ENCODE measurements at places on chromosomes 4 and X. TPM values are rescaled to one million over a fixed set of nuclear protein-coding genes. Genes with fewer than 3 reads are reported as not detected.

ZNF157 gene
- total RNA-seq = 0.19 TPM

GC gene
- total RNA-seq = not detected

ATP2B3 gene
- not detected for total RNA-seq

IQCM gene
- total RNA-seq = not detected

CLDN34 gene
- total RNA-seq = not detected

MAGEA12 gene
- total RNA-seq = not detected

TEX28 gene
- total RNA-seq = not detected

MEPE gene
- not detected for total RNA-seq

DGKK gene
- not detected for total RNA-seq

RAI2 gene
- not detected for total RNA-seq

CFAP99 gene
- total RNA-seq = not detected

PPP1R2C gene
- total RNA-seq = not detected

TMPRSS11A gene
- total RNA-seq = not detected

GRIA2 gene
- total RNA-seq = not detected

DGAT2L6 gene
- not detected for total RNA-seq

FAM9B gene
- total RNA-seq = not detected

GRCh38 chr4:42655921-42656678 lies 805 bp downstream of the ATP8A1 start:
- peak; percentile 74 for DNase-seq
- no peaks in the 10 kb centered on the region for H3K27me3 ChIP-seq
- peaks cover 38% of the 10 kb centered on the region for H3K4me1 ChIP-seq

- H3K27me3 ChIP-seq = no peaks in the 10 kb centered on the region
- no peaks in the 10 kb centered on the region for H3K36me3 ChIP-seq
- DNase-seq = no peak
- no peak overlapping the region for H3K4me3 ChIP-seq
- peaks cover under 1% of the 10 kb centered on the region for H3K4me1 ChIP-seq
Observed at GRCh38 chr4:173294444-173294843, 39.7 kb downstream of the HMGB2 start.

DNA sequence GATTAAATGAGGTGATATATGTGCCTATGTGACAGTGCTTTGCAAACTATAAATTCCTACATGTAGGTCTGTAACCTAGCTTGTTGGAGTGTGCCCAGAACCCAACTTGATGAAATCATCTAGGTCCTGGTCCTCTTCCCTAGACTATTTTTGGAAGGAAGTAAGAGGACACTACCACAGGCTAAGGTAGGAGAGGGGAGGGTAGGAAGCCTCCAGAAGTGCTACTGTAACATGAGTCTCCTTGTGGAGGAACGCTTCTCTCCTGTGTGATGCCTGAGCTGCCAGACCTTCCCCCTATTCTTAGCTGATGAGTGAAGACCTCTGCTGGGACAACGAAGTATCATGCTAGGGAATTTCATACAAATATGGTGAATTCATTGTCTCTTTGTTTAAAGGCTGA lies 41.8 kb upstream of the IL21 start:
- no peak for DNase-seq
- peaks cover 4% of the 10 kb centered on the region for H3K27me3 ChIP-seq
- H3K4me3 ChIP-seq = no peak overlapping the region
- peaks cover 3% of the 10 kb centered on the region for H3K36me3 ChIP-seq

GRCh38 chr4:134777606-134778005 lies 576.0 kb upstream of the PABPC4L start:
- DNase-seq = no peak
- H3K4me3 ChIP-seq = no peak overlapping the region
- H3K27ac ChIP-seq = no peak overlapping the region
- H3K27me3 ChIP-seq = no peaks in the 10 kb centered on the region
- H3K4me1 ChIP-seq = no peaks in the 10 kb centered on the region

DNA sequence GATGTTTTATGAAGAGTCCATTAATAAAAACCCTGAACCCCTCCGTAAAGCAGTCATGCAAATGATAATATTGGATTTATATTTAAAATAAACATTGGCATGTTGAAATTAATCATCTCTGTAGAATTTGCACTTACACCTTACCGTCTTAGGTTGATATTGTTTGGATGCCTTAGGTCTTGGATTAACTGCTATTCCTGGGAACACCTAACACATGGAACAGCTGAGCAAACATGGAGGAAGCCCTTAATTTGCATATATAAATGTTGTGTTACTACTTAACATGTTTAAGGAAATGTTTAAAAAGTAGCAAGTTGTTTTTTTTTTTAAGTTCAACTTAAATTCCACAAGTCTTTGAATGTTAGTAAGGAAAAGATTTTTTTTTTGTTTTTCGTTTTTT lies 62.5 kb downstream of the NSD2 start:
- no peak for DNase-seq
- no peaks in the 10 kb centered on the region for H3K27me3 ChIP-seq
- H3K4me1 ChIP-seq = no peaks in the 10 kb centered on the region
- H3K36me3 ChIP-seq = peaks cover 39% of the 10 kb centered on the region
- no peak overlapping the region for H3K4me3 ChIP-seq
- H3K27ac ChIP-seq = no peak overlapping the region

GRCh38 chr4:165522050-165522449 lies 143.2 kb downstream of the CPE start:
- no peak overlapping the region for H3K27ac ChIP-seq
- no peak overlapping the region for H3K4me3 ChIP-seq
- DNase-seq = no peak
- peaks cover 2% of the 10 kb centered on the region for H3K27me3 ChIP-seq

- H3K36me3 ChIP-seq = no peaks in the 10 kb centered on the region
- DNase-seq = no peak
- H3K4me3 ChIP-seq = no peak overlapping the region
- H3K4me1 ChIP-seq = peaks cover 11% of the 10 kb centered on the region
- no peak overlapping the region for H3K27ac ChIP-seq
Observed at GRCh38 chr4:184811526-184812198, 14.1 kb downstream of the ACSL1 start.

DNA sequence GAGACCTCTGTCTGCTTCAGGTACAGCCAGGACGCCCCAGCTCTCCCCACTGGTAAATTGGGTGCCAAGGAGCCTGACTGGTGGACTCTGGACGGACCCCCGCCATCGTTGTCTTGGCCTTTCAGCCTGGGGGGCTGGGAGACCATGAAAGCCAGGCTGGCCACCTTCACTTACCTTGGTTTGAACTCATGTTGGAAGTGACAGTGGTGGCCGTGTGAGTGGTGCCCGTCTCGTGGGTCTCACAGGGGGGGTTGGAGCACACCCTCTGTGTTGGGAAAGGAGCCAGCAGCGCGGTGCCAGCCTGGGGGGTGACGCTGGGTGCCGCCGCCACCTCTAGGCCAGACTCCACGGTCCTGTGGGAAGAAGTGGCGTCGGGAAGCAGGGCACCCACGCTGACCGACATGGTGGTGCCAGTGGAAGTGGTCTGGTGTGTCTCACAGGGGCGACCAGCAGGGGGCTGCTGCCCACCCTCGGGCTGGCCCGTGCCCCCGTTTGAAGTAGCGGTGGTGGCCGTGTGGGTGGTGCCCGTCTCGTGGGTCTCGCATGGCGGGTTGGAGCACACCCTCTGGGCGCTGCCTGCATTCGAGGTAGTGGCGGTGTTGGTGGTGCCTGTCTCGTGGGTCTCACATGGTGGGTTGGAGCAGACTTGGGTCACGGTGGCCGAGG lies 9.6 kb upstream of the RENBP start:
- no peak for DNase-seq
- peaks cover 30% of the 10 kb centered on the region for H3K36me3 ChIP-seq
- H3K4me1 ChIP-seq = peaks cover 33% of the 10 kb centered on the region
- H3K27ac ChIP-seq = no peak overlapping the region

GRCh38 chr4:25161593-25161950 lies 1.3 kb upstream of the SEPSECS start:
- H3K27ac ChIP-seq = peak overlapping the region; percentile 90
- no peaks in the 10 kb centered on the region for H3K27me3 ChIP-seq
- peaks cover 40% of the 10 kb centered on the region for H3K36me3 ChIP-seq
- H3K4me3 ChIP-seq = peak overlapping the region; percentile 83

DNA sequence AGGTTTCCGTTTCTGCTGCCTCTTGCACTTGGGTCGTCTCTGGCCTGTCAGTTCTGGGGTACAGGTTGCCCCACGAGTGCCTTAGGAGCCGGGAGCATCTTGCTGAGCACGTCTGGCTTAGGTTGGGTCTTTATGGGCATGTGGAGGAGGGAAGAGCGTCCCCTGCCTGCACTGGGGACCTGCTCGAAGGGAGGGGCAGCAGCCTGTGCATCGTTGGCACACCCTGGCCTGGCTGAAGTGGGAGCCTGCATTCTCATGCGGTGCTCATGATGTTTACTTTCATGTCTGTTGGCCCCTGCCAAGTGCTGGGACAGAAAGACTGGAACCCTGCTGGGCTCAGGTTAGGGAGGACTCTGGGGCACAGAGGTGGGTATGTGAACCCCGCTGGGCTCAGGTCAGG lies 23.8 kb upstream of the TADA2B start:
- H3K4me3 ChIP-seq = no peak overlapping the region
- no peak overlapping the region for H3K27ac ChIP-seq
- peaks cover 20% of the 10 kb centered on the region for H3K36me3 ChIP-seq

GRCh38 chr4:76740866-76741662 lies 156.9 kb downstream of the SOWAHB start:
- H3K27me3 ChIP-seq = peaks cover 21% of the 10 kb centered on the region
- H3K27ac ChIP-seq = no peak overlapping the region
- H3K4me3 ChIP-seq = no peak overlapping the region
- no peaks in the 10 kb centered on the region for H3K36me3 ChIP-seq

- H3K4me1 ChIP-seq = no peaks in the 10 kb centered on the region
- no peak overlapping the region for H3K27ac ChIP-seq
- H3K27me3 ChIP-seq = no peaks in the 10 kb centered on the region
Observed at GRCh38 chr4:43264730-43265129, 372.2 kb downstream of the GRXCR1 start.

DNA sequence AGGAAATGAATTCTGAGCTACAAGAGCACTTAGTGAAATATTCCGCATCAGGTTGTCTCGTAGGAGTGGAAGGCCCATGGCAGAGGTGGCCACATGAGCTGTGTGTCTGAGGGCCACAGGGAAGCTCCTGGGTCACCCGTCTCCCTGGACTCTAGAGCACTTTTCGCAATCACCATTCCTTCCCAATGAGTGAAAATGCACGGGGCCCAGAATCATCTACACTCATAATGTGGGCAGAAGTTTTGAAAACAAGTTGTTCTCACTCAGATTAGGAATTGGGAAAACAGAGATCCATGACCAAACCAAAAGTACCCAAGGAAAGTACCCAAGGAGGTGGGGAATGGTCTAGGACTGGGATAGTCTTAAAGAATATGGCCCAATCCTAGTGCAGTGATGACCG lies 94.4 kb downstream of the SCD5 start:
- no peaks in the 10 kb centered on the region for H3K36me3 ChIP-seq
- DNase-seq = no peak
- H3K27ac ChIP-seq = no peak overlapping the region
- no peaks in the 10 kb centered on the region for H3K27me3 ChIP-seq
- H3K4me3 ChIP-seq = no peak overlapping the region

- H3K27ac ChIP-seq = no peak overlapping the region
- no peaks in the 10 kb centered on the region for H3K4me1 ChIP-seq
- H3K27me3 ChIP-seq = no peaks in the 10 kb centered on the region
- no peak for DNase-seq
- no peak overlapping the region for H3K4me3 ChIP-seq
- no peaks in the 10 kb centered on the region for H3K36me3 ChIP-seq
Observed at GRCh38 chrX:142428916-142429315, 223.8 kb upstream of the MAGEC2 start.

GRCh38 chrX:47313056-47313455 lies 57.3 kb upstream of the ZNF157 start:
- H3K4me1 ChIP-seq = no peaks in the 10 kb centered on the region
- H3K36me3 ChIP-seq = no peaks in the 10 kb centered on the region
- no peaks in the 10 kb centered on the region for H3K27me3 ChIP-seq

GRCh38 chr4:106264331-106264728 lies 51.7 kb downstream of the TBCK start:
- no peak overlapping the region for H3K4me3 ChIP-seq
- H3K27me3 ChIP-seq = no peaks in the 10 kb centered on the region
- DNase-seq = no peak

GRCh38 chr4:165621983-165622382 lies 243.2 kb downstream of the CPE start:
- H3K36me3 ChIP-seq = no peaks in the 10 kb centered on the region
- H3K27ac ChIP-seq = no peak overlapping the region
- H3K4me3 ChIP-seq = no peak overlapping the region

DNA sequence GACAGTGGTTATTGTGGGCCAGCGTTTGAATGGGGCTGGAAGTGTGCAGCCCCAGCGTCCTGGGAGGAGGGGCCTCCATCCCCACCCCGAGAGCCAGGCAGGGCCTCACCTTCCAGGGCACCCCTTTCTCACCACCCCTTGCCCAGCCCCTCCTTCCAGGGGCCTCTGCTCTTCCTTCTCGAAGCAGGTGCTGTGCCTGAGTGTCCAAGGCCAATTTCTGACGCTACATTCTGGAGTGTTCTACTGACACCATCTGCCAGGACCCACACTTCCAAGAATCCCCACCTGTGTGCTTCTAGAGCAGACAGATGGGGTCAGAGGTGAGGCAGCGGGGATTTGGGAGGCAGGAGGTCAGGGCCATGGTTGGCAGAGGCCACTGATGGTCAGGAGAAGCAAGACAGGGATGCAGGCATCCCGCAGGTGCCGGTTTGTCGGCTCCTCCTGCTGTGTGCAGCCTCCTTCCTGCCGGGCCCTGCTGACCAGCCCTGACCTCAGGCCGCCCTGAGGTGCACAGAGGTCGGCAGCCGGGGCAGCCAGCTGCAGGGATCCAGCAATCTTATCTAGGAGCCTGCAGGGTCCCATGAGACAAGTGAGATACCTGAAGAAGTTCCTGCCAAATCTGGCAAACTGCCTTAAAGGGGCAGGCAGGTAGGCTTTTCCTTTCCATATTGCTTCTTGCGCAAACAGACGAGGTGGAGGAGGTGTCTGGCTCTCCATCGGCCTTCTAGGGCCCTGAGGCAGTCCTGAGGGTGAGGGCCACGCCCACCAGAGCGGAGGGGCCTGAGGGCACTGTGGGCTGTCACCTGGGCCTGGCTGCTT lies 18.8 kb downstream of the MSANTD1 start:
- no peak overlapping the region for H3K27ac ChIP-seq
- H3K27me3 ChIP-seq = peaks cover 13% of the 10 kb centered on the region
- peak; percentile 27 for DNase-seq
- H3K36me3 ChIP-seq = no peaks in the 10 kb centered on the region
